Stimulated activated CD8-positive, alpha-beta memory T cell treated with anti-CD3 and anti-CD28 coated beads, Interleukin-15, amount 100 ng/mL, for 4 hours (primary cell): ENCODE measurements at places on chromosomes 7 and 10.

GRCh38 chr10:133124357-133125211, 35.4 kb upstream of the KNDC1 start:
- DNase-seq: no peak

DNA sequence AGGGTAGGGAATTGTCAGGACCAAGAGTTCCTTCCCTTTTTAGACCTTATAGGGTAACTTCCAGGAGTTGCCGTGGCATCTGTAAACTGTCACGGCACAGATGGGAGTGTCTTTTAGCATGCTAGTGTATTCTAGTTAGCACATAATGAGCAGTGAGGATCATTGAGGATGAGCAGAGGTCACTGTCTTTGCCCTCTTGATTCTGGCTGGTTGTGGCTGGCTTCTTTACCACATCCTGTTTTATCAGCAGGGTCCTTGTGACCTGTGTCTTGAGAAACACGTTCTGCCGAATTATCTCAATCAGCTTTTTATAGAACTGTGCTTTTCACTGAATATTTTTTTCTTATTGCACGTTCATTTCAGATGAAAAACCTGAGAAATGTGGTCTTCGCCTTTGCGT, 41.5 kb downstream of the MINPP1 start:
- no peak for DNase-seq

DNA sequence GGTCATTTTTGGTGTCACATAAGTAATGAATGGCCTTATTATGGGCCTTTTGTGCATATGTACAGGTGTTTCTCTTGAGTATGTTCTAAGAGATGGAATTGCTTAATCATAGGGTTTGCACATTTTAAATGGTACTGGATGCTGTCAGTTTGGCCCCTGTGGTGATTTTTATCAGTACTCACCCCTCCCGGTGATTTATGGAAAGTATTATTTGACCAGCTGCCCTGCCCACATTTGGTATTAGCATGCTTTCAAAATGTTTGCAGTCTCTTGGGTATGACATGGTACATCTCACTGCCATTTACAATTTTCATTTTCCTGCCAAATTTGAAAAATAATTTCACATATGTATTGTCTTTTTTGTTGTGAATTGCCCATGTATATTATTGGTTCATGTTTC, 427.7 kb downstream of the LRMDA start:
- no peak for DNase-seq

DNA sequence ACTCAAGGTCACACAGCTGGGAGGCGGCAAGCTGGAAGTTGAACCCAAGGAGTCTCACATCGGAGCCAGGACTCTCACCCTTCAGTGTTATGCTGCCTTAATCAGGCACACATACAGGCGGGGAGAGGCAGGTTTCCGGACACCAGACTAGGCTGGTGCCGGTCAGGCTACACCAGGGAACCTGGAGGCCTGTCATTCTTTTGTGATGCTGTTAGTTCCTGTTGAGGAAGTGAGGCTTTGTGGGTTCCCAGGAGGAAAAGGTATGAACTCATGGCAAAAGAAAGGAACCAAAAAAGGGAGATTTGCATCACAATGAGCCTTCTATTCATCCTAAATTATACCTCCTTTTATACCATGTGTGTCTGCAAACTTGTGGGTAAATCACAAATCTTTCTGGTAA, 103.8 kb downstream of the TCF7L2 start:
- no peak for DNase-seq

DNA sequence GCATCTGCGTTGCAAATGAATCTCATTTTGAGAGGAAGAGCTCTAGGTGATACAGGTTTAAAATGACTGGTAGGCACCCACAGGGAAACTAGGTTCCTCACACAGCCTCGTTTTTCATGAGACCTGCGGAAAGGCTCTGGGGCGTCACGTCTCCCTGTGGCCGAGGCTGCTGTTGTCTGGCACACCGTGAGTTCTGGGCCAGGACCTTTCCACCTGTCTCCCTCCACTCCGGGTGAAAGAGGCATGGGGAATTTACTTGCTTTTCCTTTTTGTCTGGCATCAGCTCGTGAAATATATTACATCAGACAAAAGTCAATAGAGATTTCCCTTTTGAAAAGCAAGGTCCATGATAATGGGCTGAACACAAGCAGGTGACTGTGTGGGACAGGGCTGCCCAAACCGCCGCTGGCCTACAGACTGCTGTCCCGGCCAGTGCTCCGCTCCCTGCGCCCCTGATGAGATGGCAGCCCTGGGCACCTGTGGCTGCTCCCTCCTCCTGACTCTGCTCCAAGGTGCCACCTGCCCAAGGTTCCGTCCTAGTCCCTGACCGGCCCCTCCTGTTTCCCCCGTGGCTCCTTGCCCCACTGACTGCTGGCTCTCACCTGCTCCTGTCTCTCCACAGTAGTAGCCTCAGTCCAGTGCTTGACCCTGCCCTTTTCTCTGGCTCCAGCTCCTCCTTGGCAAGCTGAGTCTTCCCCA, 109.6 kb downstream of the NKX6-2 start:
- no peak for DNase-seq

DNA sequence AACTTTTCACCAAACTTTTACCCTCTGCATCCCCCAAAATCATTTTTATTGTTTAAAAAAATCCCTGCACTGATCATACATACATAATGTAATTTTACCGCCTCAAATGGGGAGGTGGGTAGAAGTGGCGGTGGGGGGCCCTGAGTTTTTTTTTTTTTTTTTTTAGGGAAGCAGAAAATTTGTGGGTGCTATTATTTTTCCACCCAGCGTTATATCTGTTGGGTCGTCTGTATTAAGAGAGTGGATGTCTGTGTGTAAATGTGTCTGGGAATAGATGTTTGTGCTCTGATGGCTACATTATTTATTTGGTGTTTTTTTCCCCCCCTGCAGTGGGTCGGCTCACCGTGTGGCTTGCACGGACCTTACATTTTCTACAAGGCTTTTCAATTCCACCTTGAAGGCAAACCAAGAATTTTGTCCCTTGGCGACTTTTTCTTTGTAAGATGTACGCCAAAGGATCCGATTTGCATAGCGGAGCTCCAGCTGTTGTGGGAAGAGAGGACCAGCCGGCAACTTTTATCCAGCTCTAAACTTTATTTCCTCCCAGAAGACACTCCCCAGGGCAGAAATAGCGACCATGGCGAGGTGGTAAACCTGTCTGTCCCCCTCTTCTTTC, 438 bp downstream of the ARID5B start:
- no peak for DNase-seq

DNA sequence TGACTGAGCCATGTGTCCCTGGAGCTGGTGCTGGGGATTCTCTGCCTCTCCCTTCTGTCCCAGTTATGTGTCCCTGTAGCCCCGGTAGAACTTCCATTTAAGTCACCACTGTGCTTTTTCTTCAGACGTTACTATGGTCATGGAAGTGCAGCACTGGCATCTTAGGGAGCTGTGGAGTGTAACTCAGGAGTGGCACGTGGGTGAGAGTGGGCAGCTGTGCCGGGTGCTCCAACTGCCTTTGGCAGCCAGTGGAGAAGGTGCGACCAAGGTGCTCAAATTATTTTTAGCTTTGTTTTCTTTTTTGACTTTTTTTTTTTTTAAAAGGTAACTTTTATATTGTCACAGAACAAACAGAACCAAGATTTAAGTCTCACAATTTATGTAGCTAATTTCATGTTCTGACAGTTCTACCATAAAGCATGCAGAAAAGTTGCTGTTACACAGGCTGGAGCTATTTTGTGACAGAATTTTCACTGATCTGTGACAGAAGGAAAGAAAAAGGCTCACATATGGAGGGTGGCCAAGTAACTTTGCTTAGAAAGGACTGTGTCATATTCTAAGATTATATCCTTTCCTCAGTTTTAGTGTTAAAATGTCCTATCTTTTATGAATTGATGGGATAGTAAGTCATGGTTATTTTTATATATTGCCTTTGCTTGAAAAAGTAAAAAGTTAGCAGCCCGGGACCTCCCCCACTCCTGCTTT, 73.9 kb downstream of the SH2D4B start:
- no peak for DNase-seq

DNA sequence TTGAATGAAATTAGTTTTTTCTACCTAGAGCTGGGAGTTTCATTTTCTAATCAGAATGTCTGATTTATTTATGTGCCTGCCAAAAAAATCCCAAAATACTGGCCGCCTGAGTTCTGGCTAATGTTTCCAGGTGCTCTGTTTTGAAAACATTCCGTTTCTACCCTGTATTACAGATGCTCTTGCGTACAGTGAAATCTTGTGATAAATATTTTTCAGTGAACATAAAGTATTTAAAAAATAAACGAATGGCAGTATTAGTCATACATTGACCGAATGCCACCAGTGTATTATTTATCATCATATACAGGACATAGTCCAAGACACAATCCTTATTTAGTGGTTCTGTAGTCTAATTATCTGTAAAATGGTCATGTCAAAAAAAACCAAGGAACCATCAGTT, 102.8 kb downstream of the KAT6B start:
- DNase-seq: no peak

- no peak for DNase-seq
Observed at GRCh38 chr10:22518167-22518724, 172.9 kb downstream of the SPAG6 start.

DNA sequence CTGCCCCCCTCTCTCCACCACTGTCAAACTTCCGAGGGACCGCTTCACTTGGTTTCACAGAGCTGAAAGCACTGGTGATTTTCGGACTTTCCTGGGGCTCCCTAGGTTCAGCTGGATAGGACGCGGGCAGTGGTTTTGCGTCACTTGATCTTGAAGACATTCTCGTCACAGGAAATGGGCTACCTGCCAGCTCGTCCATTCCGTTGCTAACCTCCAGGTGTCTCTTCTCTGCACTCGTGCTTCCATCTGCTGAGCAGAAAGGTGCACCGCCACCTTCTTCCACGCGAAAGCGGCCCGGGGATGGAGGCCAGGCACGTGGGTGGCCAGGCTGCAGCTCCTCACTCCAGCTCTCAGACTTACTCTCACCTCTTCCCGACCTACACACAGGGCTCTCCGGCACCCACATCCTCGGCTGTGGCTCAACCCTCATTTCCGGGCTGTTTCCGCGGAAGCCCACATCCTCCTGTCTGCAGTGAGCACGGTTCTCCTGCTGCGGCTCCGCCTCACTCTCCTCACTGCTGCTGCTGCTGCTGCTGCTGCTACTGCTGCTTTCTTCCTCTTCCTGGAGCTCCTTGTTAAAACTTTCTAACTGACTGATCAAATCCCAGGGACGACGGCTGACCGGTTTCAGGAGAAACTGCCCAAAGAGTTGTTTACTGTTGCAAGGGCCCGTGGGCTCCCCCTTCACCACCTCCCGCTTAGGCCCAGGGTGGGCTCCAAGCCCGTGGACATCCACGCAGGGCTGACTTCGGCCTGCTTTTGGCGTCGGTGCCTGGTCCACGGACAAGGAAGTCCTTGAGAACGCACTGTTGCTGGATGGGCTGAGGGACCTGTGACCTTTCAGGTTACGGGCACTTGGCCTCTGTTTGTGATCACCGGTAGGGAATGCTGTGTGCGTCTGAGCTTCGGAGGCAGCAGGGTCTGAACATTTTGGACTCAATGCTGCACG, 32.1 kb downstream of the JCAD start:
- peak; percentile 75 for DNase-seq

DNA sequence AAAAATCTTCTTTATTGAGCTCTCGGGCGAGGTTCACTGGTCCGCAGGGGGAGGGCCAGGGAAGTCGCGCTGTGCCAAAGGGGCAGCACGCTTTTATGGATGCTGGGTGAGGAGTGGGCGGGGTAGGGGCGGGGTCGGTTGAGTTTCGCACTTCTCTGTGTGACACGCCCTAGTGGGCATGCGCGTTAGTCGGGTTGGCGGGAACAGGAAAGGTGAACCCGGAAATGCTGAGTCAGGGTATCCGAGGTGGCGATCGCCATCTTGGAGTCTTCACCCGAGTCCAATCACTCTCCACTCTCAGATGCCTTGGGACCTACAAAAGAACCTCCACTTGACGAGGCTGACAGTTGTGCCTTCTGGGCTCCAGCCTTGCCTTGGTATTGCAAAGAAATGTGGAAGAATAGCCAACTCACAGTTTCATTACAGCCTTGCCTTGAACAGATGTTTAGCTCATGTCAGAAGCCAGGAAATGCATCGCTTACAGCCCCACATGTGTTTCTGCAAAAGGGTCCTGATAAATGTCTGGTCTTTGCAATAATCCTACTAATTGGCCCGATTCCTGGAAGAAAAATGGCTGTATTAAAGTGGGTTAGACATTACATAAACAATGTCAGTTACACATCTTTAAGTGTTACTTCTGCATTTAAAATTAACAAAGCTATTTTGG, 64.1 kb downstream of the AHR start:
- DNase-seq: no peak

GRCh38 chr7:155340071-155340531, 42.4 kb downstream of the INSIG1 start:
- no peak for DNase-seq

DNA sequence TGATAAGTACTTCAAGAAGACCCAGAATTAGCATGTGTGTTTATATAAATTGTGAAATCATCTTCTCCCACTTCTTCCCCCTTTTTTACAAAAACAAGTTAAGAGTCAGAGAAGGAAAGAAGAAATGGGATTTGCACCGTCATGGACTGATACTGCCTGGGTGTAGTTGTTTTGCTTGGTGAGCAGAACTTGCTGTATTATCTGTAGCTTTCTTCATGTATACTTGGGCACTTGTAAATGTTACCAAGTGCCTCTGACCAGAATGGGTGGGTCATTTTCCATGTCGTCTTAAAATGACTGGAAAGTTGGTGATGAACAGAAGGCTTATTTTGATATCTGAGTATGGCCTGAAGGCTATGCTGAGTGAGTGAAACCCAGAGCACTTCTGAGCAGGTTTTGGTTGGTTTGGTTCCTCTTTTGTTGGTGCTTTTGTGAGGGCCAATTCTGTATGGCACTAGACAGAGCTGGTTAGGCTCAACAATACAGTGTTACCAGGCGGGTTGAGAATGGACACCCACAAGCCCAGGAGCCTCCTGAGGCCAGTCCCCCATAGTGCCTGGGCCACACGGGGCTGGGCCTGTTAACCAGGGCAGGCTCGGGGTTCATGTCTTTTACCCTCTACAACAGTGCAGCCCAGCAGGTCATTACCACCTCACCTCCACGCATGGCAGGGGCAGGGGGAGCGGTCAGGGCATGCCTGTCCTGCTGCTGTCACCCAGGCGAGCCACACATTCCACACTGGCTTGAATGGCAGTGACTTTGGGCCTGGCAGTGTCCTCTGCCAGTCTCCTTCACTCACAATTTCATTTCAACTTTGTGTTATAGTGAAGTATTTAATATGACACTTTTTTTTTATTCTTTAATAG, 115.1 kb downstream of the CCNY start:
- DNase-seq: no peak

GRCh38 chr10:60573336-60573735, 183.7 kb upstream of the ANK3 start:
- DNase-seq: peak; percentile 13

DNA sequence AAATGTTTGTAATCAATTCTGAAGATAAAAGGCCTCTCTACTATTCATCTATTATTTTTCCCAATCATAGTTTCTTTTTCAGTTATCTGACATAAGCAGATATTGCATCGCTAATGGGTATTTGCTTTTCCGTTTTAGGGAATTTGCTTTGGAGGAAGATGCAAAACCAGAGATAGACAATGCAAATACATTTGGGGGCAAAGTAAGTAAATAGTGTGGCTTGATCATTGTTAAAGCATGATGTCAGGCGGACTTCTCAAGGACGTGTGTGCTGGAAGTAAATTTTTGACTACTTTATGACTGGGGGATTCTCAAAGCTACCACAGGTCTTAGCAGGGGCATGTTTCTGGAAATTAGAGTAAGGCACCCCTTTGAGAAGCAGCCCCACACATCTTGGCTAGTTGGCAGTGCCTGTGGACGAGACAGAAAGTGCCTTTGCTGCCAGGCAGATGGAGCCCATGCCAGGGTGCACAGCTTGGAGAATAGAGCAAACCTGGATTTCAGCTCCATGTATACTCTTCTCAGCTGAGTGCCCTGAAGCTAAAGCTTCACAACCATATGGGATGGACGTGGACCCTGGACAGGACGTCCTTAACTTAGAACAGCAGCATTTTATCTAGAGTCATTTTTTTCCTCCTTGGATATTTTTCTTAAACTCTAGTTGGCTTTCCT, 68.6 kb downstream of the SRI start:
- no peak for DNase-seq
